SK-MEL-5 (cell line): ENCODE measurements at places on chromosomes 6 and 20. TPM values are rescaled to one million over a fixed set of nuclear protein-coding genes. Genes with fewer than 3 reads are reported as not detected.

DNA sequence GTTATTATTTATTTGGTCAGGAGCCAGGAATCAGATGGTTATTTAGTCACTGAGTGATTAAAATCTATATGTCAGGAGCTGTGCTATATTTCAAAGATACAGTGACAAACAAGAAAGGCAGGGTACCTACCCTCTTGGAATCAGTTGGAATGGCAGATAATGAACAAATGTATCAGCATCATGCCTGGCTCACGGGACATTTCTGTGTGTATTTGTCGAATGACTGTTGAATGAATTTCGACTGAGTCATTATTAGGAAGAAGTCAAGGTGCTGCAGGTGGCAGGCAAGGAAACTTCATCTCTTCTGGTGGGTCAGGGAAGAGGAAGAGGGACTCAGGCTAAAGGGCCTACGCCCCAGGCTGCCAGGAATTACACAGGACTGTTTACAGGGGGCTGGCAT, 13.6 kb downstream of the PKIG start:
- no peak for DNase-seq

- DNase-seq: no peak
Measured at GRCh38 chr6:96520171-96521115, 1.2 kb upstream of the UFL1 start.

Gene LST1
- total RNA-seq: not detected in 2 replicates

DNA sequence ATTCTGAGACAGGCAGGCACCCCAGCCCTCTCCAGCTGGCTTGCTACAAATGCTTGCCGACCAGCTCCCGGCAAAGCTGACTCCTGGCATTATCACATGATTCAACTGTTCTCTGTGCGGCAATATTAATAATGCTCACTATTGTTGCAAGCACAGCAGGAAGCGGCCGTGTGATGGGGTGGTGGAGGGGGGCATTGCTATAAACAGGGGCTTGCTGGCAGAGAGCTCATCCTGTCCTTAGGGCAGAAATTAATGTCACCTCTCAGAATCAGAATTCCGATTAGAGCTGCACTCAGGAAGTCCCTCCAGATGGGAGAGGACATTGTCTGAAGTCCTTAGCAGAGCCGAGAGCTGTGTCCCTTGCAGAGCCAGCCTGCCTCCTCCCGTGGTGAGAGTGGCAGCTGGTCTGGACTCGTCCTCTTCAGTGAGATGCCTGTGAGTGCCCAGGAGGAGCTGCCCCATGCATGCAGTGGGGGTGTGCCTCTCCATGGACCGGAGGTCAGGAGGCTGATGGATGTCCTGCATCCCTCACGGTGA, 162.5 kb downstream of the CDH4 start:
- peak; percentile 64 for DNase-seq

Gene COL21A1
- 0.16 and 0.66 TPM in 2 replicates for total RNA-seq

- DNase-seq: no peak
Measured at GRCh38 chr6:152098683-152099082, 291.2 kb downstream of the ESR1 start.

Gene DZANK1
- 2.7 and 4.6 TPM in 2 replicates for total RNA-seq

DNA sequence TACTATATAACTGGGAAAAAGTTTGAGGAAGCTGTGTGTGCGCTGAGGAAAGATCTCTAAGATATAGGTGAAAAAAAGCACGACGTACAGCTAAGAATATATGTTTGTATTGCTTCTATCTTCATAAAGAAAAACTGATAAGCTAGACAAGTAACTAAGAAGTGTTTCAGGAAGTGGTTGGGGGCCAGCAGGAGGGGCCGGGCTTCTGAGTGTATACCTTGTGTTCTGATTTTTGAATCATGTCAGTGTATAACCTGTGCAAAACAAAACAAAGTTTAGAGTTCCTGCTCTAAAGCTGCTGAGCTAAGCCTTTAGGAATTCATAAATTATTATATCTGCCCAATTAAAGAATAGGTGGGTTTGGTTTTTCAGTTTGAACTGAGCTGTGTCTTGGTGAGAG, 7.9 kb upstream of the OSER1 start:
- no peak for DNase-seq

GRCh38 chr6:44012078-44012493, 115.2 kb downstream of the MRPL14 start:
- no peak for DNase-seq

DNA sequence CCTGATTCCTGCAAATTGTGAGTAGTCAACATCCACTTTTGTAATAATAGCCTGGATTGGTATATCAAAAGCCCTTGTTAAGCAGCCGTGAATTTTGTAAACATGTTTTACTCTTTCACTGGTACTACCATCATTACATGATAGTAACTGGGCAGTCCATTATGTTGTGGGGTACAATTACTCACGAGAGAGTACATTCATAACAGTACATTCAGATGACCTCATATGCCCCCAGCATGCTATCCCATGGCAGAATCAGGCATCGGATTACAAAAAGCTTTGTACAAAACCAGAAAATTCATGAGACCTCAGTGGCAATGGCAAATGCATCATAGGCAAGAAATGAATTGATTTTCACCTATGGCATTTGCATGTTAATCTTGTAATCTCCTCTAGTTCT, 166.2 kb downstream of the EPM2A start:
- DNase-seq: no peak

DNA sequence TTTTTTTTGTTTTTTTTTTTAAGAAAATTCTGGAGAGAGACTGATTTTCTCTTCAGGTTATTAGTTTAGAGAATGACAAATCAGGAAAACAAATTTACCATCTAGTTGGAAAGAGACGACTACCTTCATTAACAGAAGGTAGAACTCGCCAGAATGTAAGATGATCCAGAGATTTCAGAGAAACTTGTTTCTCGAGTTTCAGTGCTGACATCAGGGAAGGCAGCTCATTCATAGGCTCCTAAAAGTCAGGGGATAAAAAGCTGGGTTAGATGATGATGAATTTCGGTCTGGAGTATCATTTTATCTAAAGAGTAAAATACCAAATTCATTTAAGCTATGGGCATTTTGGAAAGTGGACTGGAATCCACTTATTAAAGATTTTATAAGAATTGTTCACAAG, 27.9 kb downstream of the ZNF334 start:
- DNase-seq: no peak

GRCh38 chr6:134230087-134230700, 87.7 kb downstream of the SGK1 start:
- DNase-seq: no peak

Gene FAM162B
- not detected in 2 replicates for total RNA-seq

Gene APOM
- 0.42 and 0.43 TPM in 2 replicates for total RNA-seq
